ENCODE measurements at places on chromosomes 3 and 15.

DNA sequence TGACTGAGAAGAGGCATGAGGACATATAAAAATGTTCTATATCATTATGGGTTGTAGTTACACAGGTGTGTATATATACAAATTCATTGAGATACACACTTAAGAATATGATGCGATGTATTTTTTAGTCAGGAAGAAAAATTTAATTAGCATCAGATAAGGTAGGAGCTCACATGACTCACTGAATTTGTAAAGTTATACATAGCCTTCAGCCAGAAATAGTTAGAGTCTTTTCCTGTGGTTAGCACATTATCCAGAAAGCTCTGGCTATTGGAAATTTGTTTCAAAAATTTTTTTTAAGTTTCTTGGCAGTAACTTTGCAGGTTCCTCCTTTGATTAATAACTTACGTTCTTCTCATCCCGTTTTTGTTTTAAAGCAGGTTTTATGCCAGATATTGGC lies 88.6 kb downstream of the STT3B start:
- no peak for DNase-seq

GRCh38 chr15:31214158-31214863 lies 112.3 kb upstream of the KLF13 start:
- no peak for DNase-seq

- DNase-seq = no peak
Measured at GRCh38 chr3:183878071-183878470, 6.6 kb downstream of the PARL start.

GRCh38 chr3:120763601-120764000 lies 21.1 kb downstream of the GTF2E1 start:
- no peak for DNase-seq

- DNase-seq = no peak
Measured at GRCh38 chr3:179949412-179949811, 87.3 kb downstream of the PEX5L start.

DNA sequence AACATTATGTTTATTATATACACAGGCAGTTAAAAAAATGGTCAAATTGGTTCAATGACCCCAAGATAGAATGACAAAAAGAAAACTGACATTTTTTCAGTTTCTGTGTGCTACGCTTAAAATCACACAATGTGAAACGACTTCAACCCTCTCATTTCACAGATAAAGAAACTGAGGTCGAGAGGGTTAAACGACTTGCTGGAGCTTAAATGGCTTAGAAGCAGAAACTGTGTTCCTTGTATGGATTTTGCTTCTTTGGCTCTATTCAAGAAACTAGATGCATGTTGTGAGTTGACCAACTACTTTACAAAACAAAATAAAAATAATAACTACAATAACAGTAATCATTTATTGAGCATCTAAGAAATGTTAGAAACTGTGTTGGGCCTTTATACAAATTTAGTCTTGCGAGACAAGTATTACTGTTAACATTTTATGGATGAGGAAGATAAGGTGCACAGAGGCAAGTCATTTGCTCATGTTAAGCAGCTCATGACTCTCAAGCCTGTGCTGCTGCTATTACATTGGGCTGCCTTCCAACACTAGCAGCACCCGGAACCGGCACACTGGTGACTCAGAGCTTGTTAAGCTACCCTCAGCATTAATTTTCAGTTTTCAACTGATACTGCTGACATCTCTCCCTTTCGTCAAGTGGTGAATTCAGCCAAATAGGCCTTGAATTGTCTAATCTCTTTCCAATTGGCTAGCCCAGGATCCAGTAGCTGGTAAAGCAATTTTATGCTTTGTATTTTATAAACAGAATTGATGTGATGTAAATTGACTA lies 487.6 kb downstream of the NAALADL2 start:
- no peak for DNase-seq
